ENCODE measurements at places on chromosomes 4 and X.

DNA sequence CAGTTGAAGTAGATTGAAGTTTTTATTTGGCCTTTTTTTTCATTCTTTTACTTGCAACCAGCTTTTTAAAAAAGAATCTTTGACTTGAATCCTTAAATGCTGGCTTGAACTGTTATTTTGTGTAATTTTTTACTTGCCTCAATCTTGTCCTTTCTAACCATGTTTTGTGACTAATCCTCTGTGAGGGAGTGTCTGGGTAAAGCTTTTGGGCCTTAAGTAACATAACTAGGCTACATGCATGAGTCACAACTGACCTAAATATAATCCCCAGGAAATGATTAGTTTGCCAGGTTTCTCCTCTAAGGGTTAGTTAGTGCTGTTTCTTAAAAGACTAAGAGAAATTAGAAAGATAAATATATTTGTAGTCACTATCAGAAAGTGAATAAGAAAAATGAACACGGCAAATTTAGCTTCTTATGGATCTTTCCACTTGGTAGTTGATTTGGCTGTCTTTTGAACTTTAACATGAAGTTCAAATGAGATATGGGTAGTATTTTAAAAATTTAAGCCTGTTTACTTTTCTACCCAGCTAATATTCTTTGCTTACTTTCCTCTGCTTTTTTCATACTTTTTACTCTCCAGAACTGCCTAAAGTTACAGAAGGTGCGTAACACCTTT is 13.0 kb downstream of the EXOC1 start:
- no peak for DNase-seq

GRCh38 chrX:47264483-47265173 is 31.8 kb downstream of the USP11 start:
- DNase-seq, result no peak

- DNase-seq, result no peak
Observed at GRCh38 chr4:77015390-77015789, 60.4 kb downstream of the CCNI start.

GRCh38 chr4:151484396-151485102 is 75.6 kb downstream of the FHIP1A start:
- no peak for DNase-seq

Data from cardiac septum (tissue), 1 donor.